ENCODE measurements at places on chromosomes 1 and 21.
A peak's percentile ranks its signal among the peaks of the same experiment; 100 is the strongest.

DNA sequence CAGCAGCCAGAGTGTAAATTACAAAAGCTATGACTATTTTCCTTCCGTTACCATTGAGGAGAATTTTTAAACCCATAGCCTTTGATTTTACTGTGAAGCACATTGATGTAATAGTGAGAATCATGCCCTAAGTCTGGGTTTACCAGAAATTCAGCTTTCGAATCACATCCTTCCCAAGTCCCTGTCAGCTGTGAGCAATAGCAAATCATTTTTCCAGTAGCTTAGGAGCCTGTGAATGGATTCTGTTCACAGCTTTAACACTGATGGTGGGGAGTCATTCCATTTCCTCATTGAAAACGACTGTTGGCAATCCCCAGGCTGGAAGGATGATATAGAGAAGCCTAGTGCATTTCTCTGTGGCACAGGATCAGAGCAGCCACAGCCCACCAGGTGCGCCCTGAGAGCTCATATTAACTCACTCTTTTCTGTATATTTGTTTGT, 82.2 kb upstream of the C1orf105 start:
- DNase-seq = peak; percentile 39

DNA sequence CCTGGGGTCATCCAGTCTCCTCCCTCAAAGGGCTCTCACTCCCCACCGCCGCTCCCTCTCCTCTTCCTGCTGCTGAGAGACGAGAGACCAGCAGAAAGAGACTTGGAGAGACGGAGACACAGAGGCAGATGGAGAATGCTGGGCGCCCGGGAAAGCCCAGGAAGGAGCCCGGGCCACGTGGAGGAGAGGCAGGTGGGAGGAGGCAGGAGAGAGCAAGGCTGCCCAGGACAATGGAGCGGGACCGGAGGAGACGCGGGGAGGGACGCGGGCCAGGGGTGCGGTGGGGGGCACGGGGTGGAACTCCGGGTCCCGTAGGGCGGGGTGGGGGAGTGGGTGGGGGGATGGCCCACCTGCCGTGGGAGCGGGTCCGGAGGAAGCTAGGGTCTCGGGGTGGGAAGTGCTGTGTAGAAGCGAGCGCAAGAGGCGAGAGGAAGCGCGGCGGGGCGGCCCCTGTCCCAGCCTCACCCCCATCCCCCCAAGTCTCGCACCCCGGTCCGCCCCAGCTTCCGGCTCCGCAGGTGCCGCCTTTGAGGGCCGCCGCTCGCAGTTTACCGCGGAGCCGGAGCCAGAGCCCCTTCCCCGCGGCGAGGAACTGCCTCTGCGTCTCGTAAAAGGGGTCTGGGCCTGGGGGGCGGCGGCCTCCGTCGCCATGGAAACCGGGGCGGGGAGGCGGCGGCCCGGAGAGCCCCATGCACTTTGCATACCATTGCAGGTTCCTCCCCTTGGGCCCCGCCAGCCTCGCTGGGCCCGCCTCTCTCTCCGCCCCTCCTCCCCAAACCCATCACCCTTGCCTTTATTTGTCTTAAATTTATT, 11.7 kb upstream of the EPHA2 start:
- peak; percentile 55 for DNase-seq

DNA sequence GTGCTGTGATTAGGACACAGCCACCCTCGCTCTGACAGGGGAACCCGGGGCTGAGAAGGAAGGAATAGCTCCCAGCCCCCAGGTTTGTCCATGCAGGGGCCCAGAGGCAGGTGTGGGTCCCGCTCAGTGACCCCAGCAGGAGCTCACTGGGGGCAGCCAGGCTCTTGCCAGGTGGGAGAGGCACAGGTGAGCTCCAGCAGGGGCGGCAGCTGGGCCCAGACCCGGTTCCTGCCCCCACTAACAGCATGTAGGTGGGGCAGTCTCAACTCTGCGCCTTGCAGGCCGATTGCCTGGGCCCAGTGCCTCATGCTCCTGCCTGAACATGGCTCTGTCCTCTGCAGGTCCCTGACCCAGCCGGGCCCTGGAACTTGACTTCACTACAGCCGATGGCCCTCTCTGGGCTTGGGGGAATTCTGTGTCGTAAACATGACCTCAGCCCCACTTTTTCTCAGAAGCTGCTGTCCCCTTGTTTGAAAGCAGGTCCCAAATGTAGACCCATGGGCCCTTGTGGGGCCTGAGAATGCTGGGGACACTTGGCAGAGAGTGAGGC, 127.0 kb downstream of the PRDM16 start:
- no peak for DNase-seq

- no peak for DNase-seq
Observed at GRCh38 chr21:31342348-31342747, 1.7 kb downstream of the TIAM1 start.

GRCh38 chr1:210467440-210468043, 138.8 kb downstream of the HHAT start:
- DNase-seq = no peak

- no peak for DNase-seq
Observed at GRCh38 chr1:3192825-3193224, 123.8 kb downstream of the PRDM16 start.

GRCh38 chr1:22728751-22729399, 18.2 kb downstream of the EPHB2 start:
- DNase-seq = no peak

- no peak for DNase-seq
Observed at GRCh38 chr1:51675177-51675780, 58.4 kb downstream of the OSBPL9 start.

- DNase-seq = no peak
Observed at GRCh38 chr1:234836045-234836681, 226.2 kb upstream of the IRF2BP2 start.

- no peak for DNase-seq
Observed at GRCh38 chr1:156386949-156387869, 18.2 kb downstream of the RHBG start.

GRCh38 chr1:232995189-232995588, 44.8 kb downstream of the NTPCR start:
- no peak for DNase-seq

- no peak for DNase-seq
Observed at GRCh38 chr1:47708658-47709018, 270.8 kb downstream of the FOXD2 start.

DNA sequence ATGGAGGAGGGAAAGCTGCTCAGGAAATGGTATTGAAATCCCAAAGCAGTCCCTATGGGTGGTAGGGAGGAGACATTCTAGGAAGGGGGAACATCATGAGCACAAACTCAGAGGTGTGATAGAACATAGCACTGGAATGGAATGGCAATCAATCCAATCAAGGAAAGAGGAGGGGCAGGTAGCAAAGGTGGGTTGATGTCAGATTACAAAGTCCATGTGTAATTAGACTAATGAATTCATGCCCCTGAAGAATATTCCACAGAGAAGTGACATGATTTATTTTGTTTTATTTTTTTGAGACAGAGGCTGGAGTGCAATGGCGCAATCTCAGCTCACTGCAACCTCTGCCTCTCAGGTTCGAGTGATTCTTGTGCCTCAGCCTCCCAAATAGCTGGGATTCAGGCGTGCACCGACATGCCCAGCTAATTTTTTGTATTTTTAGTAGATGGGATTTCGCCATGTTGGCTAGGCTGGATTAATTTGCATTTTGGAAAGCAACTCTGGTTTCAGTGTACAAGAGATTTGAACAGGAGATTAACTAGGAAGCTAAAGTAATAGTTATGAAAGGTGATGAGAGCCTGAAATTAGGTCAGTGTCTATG, 36.1 kb downstream of the DEGS1 start:
- no peak for DNase-seq

- DNase-seq = no peak
Observed at GRCh38 chr1:8205771-8206170, 112.1 kb upstream of the SLC45A1 start.

- DNase-seq = no peak
Observed at GRCh38 chr1:206748348-206749030, 22.1 kb upstream of the IL19 start.

GRCh38 chr1:15953791-15954241, 22.1 kb downstream of the ZBTB17 start:
- DNase-seq = no peak

GRCh38 chr1:180540697-180541594, 17.8 kb upstream of the OVAAL start:
- DNase-seq = no peak

- DNase-seq = no peak
Observed at GRCh38 chr1:172601046-172601630, 57.8 kb upstream of the FASLG start.

DNA sequence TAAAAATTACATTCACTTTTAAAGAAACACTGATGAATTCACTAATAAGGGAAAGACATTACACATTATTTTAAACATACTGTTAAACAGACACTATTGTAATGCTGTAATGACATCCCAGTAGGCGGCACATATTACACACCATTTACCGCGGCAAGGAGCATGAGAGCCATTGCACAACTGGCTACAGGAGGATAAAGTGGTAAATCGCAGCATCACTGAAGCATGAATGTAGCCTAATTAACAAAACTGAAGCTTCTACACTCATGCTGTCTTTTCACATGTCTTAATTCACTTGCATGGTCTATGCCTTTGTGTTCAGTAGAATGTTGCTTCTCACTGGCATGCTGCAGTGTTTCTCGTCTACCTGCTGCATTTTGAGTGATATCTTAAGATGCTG, 1046.0 kb downstream of the MRPL39 start:
- no peak for DNase-seq

GRCh38 chr1:22689505-22689904, 21.1 kb upstream of the EPHB2 start:
- no peak for DNase-seq

GRCh38 chr1:83499998-83500397, 498.9 kb downstream of the TTLL7 start:
- no peak for DNase-seq

DNA sequence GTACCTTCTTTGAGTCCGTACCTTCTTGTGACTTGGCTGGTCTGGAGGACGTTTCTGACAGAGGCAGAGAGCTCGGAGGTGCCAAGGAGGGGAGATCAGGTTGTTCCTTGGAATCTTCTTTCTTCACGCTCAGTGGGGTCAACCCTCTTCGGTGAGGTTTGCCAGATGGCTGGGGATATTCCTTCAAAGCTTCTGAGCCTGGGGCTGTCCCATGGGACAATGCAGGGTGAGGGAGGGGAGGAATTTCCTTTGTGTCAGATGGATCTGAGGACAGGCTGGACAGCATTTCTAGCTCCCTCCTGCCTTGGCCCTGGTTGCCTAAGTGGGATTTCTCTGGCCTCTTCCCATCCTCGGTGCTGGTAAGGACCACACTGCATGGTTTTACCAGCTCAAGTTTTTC, 95.5 kb upstream of the EDN2 start:
- no peak for DNase-seq

DNA sequence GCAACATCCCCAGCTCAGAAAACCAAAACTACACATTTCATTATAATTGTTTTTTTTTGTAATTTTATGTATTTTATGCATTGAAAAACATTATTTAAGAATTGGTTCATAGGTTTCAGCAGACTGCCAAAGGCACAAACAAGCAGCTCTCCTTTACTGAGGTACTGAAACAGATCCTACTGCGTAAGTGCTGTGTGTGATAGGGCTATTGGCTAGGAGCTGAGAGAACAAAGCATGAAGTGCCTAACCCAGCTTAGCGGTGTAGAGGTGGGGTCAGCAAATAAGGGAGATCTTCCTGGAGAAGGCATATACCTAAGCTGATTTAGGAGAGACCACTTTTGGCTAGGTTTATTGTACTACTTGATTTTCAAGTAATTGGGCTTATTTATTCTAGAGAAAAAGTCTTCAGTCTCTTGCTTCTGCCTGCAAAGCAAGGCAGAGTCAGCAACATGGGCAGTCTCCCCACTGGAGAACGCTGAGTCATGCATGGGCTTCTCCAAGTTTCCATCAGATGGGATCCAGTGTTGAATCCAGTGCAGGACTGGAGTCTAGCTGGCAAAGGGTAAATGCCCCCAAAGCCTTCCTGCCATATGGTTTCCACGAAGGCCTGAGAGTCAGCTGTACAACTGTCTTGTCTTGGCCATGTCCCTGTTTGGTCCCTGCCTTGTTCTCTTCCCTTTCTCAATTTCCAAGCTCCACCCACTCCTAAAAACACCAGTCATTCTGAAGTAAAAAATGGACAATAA, 18.0 kb upstream of the YTHDF2 start:
- DNase-seq = no peak

DNA sequence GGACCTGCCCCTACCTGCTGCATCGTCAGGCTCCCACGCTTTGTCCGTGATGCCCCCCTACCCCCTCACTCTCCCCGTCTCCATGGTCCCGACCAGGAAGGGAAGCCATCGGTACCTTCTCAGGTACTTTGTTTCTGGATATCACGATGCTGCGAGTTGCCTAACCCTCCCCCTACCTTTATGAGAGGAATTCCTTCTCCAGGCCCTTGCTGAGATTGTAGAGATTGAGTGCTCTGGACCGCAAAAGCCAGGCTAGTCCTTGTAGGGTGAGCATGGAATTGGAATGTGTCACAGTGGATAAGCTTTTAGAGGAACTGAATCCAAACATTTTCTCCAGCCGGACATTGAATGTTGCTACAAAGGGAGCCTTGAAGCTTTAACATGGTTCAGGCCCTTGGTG, 8.9 kb downstream of the SPATA46 start:
- no peak for DNase-seq

DNA sequence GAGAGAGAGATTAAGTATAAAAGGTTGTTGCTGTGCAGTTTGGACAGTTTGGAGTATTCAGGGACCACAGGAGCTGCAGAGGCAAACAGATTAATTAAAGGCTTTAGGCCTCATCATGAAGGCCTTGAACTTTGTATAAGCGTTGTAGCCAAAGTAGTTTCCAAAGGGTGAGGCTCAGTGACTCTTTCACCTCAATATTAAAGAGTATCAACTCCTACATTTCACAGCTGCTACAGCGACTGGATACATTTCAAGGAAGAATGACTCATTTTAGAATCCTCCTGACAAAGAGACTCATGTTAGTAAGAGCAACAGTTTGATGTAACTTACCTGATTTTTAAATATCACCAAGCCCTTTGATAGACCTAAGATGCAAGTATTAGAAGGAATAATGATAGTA, 355.5 kb downstream of the HLX start:
- no peak for DNase-seq

Data from stimulated activated naive CD4-positive, alpha-beta T cell treated with Interleukin-2 at 50 U/mL for 16 hours (primary cell).